Left cardiac atrium (tissue), 4 donors: ENCODE measurements at places on chromosomes 1 and 21.

DNA sequence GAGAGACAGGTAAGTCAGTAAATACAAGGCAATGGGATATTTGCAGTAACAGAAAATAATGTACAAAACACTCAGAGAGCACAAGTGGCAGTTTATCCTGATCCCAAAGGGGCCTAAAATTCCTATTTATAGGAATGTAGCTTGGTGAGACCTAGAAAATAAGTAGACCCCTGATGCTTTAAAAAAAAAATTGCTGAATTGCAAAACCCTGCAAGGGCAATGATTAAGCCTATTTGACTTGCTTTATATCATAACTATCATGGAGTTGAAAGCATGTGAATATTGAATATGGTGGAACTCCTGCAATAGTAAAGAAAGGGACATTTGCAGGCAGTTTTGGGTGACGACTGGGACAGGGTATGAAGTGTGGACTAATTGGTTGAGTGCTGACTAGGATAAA lies 101.9 kb upstream of the C1orf21 start:
- DNase-seq = no peak

GRCh38 chr1:194338241-194338948 lies 1152.0 kb upstream of the B3GALT2 start:
- no peak for DNase-seq

- no peak for DNase-seq
Observed at GRCh38 chr1:84877592-84877991, 15.4 kb downstream of the LPAR3 start.

DNA sequence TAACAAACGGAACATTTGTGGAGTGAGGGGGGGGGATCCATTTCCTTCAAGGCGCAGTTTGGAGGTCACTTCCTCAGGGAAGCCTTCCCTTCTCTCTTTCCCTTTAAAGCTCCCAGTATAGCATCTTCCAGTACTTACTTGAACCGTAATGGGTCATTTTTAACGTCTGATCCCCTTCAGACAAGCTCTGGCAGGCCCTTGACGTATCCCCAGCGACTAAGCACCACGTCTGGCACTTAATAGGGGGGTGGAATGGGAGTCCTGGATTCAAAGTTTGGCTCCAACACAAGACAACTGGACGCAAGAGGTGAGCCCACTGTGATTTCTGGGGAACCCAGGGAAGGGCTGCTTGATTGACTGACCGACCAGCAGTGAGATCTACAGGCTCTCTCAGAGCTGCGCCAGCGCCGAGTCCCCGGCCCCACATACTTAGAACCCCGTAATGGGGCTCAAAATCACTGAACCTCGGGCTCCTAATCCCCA lies 441 bp downstream of the YARS1 start:
- DNase-seq = no peak

DNA sequence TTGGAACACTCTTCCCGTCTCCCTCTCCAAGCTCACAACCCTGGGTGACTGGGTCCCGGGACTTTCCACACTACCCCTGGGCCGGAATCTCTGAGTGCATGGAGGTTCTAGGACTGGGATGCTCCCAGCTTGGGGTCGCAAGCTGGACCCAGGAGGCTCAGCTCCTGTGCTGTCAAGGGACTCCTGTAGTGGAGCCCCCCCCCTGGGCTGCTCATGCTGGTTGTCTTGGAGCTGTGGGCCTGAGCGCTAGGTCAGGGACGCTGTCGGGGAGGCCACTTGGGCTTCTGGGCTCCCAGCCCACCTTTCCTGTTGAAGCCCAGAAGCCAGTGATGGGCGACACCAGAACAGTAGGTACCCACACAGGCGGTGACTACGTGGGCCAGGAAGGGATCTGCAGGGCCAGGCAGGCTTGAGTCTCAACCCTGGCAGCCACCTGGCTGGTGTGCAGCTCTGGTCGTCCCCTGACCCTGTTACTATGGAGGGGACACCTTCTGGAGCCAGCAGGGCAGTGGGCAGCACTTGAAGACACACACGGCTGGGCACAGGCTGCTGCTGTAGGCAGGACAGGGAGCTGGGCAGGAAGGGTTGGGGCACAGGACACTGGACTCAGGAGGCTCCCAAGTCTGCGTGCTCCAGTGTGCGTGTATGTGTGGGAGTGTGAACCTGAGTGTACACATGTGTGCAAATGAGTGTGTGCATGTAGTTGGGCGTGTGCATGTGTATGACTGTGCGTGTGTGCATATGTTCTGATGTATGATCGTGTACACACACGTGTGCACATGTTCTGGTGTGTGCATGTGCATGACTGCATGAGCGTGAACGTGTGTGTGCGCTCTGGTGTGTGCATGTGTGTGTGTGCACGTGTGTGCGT lies 3.0 kb downstream of the MMEL1 start:
- DNase-seq = no peak

GRCh38 chr1:244164511-244164890 lies 113.4 kb downstream of the ZBTB18 start:
- no peak for DNase-seq

- DNase-seq = no peak
Observed at GRCh38 chr1:231701306-231701705, 74.7 kb downstream of the DISC1 start.

- DNase-seq = no peak
Observed at GRCh38 chr1:207191776-207192175, 87.7 kb downstream of the C4BPA start.

- DNase-seq = no peak
Observed at GRCh38 chr1:246428542-246429308, 78.4 kb downstream of the SMYD3 start.

DNA sequence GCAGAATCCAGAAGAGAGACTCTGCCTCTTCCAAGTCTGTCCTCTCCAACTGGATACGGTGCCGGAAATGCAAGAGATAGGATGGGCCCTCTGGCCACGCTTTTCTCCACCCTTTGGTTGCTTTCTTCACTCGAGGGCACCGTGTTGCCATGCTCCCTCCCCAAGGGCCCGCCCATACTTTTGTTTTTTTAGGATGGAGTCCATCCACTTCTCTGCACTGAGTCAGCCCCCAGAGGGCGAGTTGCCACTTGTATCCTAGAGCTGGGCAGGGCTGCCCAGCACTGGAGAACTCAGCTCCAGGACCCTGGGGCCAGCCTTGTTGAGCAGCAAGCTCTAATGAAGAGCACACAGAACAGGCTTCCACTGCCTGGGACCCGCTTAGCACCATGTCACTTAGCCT lies 25.5 kb downstream of the IFNGR2 start:
- DNase-seq = no peak

GRCh38 chr1:162560303-162561036 lies 1.1 kb upstream of the UAP1 start:
- DNase-seq = no peak

- DNase-seq = no peak
Observed at GRCh38 chr1:7284839-7285435, 486.2 kb upstream of the VAMP3 start.

DNA sequence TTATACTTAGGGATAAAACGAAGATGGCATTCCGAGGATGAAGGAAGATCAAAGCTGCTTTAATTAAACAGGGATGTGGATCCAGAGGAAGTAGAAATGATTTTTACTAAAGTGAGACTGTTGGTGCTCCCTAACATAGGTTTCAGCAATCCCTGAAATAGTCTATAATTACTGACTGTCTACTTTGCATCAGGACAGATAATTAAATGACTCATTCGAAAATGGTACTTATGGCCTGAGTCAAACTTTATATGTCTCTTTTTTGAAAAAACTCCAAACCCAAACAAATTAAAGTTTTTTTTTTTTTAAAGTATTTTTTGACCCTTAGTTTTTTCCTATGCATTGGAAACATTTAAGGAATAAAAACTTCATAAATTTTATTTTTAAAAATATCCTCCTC lies 90.3 kb downstream of the LYST start:
- no peak for DNase-seq

GRCh38 chr21:32347351-32347750 lies 45.5 kb downstream of the URB1 start:
- DNase-seq = no peak

- no peak for DNase-seq
Observed at GRCh38 chr1:23449306-23449705, 24.8 kb upstream of the TCEA3 start.

DNA sequence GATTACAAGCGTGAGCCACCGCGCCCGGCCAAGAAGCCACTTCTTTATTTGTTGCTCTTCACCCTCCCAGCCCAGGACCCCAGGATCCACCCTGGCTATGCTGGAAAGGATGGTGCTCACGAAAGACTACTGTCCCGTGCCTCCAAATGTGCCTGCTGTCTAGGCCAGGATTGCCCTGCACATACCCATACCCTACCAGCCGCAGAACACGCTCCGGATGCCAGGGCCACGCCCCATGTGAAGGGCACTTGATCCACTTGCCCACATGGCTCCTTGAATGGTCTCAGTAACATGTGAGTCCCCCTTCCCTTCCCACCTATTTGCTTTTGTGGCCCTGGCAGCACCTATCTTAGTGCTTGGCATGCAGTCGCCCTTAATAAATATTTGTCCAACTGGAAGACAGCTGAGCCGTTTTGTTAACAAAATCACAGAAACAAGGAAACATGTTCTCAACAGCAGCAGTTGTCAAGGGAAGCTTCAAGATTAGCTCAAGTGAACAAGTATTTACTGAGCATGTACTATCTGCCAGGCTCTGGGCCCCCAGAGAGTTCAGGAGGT lies 13.8 kb upstream of the UBXN10 start:
- no peak for DNase-seq

DNA sequence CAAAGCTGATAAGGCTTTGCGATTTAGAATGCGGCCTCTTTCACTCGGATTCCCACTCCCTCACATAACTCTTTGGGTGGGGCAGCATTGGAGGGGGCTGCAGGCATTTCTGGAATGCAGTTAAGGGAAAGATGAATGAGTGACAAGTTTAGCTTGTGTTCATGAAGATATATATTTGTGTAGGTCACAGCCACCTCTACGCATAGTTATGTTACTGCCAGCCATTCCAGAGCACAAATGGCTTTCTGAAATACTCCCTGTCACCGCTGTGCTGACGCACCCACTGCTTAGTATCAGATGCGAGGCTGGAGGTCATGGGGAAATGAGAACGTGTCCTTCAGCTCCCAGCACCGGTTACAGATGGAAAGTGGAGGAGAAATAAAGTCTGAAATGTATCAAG lies 54.1 kb upstream of the ATP1A1 start:
- no peak for DNase-seq

GRCh38 chr1:212228076-212228475 lies 57.1 kb upstream of the PPP2R5A start:
- DNase-seq = no peak

DNA sequence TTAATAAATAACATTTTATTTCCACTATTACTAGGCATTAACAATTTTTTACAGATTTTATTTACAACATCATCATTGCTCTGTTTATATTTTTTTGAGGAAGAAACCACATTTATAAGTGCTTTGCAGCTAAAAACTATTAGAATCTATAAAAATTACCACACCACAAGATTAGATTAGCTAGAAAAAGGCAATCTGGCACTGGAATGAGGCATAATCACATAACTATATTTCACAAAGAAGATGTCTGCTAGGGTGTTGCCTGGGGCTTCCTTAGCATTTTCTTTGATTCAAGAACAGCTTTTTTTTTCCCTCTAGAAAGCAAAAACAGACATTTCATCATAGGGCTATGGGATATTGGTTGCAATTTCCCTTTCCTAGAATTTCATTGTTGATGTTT lies 2169.2 kb downstream of the MRPL39 start:
- DNase-seq = no peak

GRCh38 chr1:116131866-116132605 lies 20.8 kb downstream of the MAB21L3 start:
- DNase-seq = no peak

DNA sequence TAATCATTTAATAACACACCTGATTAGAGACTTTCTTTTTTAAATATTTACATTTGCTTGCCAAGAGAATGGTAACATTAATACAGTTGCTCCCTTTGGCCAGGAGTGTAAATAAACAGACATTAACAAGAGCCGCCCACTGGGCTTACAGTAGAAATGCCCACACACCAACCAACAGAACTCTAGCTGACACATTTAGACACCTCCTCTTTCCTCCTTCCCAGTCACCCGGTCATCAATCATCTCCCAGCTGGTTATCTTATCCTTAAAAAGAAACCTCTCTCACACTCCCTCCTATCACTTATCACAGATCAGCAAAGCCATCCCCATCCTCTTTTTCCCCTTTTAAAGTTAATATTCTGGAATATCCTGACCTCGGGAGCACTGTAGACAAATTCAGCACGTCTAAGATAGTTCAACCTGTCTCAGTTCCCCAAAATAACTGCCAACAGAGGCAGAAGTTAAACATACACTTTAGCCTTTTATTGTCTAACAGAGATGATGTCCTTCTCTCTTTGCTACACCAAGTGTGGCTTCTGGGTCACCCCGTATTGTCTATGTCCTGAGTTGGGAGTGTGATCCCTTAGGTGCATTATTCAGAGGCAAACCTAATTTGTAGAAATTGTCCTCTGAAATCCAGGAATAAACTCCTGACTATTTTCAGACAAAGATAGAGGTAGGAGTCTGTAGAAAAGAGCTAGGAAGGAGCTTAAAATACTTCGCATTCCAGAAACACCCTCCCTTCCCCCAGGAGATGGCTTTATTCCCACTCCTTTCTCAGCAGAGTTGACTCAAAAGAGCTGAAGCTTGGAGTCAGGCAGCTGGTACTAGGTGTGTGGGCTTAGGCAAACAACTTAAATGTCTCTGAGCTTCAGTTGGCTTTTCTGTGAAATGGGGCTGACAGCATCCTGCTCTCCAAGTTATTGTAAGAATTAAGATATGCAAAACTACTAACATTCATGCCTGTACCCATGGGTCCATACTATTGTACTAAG lies 8.8 kb downstream of the MYCL start:
- DNase-seq = no peak

DNA sequence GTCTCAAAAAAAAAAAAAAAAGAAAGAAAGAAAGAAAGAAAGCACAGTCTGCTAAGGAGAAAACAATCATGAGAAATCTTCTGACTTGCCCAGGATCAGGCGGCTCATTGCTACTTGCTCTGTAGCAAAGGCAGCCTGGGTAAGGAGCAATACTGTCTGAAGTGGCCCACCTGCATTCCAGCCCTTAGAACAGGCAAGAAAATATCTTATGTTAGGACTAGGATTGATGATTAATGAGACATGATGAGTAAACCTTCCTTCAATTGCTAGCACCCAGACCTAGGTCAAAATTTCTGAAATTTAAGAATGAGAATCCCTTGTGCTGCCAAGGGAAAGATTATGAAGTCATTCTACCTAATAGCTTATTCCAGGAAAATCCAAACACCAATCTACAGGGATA lies 140.8 kb downstream of the DSCAM start:
- DNase-seq = no peak

GRCh38 chr1:201253906-201254624 lies 29.2 kb upstream of the PKP1 start:
- DNase-seq = no peak

GRCh38 chr1:157955221-157955620 lies 38.2 kb upstream of the KIRREL1 start:
- no peak for DNase-seq
